ENCODE measurements at places on chromosomes 16 and 17.

DNA sequence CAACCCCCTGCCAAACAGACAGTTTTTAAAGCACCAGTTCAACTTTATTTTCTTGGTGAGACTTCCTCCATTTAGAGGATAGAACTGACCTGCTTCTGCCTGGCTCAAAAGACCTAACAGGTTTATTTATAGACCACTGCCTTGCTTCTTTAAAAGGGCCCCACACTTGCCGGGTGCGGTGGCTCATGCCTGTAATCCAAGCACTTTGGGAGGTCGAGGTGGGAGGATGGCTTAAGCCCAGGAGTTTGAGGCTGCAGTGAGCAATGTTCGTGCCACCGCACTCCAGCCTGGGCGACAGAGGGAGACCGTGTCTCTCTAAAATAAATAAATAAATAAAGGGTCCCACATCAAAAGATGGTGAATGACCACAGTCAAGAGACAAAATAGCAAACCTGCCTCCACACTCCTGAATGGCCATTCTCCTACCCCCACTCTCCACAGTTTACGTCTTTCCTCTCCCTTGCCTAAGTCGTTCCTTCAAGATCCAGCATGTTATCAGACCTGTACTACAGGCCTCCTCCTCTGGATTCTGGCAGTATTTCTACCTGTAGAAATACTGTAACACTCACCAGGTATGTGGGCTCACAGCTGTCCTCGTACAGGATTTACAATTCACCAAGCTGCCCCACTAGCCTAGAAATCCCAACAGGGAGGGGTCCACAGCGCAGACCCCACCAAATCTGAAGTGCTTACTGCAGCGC, 95.6 kb downstream of the SMG6 start:
- DNase-seq, result no peak

DNA sequence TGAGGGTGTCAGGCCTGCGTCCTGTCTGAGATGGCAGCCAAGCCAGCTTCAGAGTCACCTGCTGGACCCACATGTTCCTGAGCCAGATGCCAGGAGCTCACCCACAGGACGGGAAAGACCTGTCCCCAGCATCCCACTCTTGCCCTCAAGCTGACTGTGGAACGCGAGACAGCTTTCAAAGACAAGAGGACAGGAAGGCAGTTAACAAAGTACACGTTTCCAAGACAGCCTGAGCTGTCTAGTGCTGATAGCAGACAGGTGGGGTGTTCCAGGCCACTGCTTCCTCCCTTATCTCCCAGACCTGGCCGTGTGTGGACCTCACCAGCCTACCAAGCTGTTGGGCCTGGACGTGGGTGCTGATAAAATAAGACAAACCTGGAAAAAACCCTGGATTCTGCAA, 13.2 kb downstream of the CMTM3 start:
- DNase-seq, result no peak

GRCh38 chr16:82146957-82147356, 23.1 kb downstream of the MPHOSPH6 start:
- no peak for DNase-seq

DNA sequence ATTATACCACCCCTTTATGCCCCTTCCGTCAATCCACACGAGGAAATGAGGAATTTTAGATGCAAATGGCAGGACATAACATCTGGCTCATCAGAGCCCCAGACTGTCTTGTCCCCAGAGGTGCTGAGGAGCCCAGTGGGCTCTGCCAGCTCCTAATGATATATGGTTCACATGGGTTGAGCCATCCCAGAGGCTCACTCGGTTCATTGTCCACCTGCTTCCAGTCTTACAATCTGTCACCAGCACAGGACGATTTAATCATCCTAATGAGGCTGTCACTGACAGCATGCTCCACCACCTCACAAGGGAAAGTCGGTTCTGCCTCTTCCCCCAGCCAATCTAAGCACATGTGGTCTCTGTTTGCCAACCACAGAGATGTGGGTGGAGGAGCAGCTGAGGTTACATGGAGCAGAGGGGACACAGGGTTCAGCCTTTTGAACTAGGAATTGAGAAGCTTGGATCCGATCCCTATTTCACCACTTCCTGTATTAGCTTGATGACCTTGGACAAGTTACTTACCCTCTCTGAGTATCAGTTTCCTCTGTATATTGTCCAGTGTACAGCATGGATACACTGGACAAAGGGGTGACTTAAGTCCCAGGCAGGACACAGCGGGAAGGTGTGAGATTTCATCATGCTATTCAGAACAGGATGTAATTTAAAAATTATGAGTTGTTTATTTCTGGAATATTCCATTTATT, 27.0 kb upstream of the DHX8 start:
- DNase-seq, result no peak

DNA sequence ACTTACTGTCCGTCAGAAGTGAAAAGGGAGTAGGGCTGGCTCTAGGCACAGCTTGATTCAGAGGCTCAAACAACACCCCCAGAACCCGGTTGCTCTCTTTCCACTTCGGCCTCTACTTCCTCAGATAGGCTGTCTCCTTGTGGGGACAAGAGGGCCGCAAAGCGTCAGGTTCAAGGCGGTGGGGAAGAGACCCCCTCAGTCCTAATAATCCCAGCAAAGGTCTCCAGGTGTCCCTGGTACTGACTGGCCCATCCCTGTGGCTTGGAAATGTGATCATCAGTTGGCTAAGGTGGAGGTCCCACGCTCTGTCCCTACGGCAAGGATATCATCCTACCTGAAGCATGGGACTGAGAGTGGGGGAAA, 26.0 kb downstream of the NGFR start:
- no peak for DNase-seq

DNA sequence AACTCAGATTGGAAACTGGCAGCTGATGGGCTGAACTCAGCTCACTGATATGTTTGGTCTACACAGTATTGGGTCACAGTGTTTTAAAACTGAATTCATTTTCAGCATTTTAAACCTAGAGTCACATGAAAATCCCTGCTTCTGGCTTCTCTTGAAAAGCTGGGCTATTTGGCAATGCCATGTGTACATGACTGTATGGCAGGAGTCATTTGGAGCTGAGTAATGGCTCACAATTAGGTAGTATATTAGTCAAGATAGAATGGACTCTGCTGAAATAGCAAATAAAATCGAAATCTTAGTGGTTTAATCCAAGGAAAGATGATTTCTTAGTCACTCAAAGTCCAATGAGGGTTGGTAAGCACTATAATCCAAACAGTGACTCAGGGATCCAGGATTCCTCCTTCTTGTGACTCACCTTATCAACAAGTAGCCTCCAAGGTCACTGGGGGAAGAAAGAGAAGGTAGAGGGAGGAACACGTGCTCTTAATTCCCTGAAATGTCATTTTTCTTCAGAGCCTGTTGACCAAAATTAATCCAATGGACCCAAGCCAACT, 13.9 kb upstream of the PMP22 start:
- DNase-seq, result no peak

DNA sequence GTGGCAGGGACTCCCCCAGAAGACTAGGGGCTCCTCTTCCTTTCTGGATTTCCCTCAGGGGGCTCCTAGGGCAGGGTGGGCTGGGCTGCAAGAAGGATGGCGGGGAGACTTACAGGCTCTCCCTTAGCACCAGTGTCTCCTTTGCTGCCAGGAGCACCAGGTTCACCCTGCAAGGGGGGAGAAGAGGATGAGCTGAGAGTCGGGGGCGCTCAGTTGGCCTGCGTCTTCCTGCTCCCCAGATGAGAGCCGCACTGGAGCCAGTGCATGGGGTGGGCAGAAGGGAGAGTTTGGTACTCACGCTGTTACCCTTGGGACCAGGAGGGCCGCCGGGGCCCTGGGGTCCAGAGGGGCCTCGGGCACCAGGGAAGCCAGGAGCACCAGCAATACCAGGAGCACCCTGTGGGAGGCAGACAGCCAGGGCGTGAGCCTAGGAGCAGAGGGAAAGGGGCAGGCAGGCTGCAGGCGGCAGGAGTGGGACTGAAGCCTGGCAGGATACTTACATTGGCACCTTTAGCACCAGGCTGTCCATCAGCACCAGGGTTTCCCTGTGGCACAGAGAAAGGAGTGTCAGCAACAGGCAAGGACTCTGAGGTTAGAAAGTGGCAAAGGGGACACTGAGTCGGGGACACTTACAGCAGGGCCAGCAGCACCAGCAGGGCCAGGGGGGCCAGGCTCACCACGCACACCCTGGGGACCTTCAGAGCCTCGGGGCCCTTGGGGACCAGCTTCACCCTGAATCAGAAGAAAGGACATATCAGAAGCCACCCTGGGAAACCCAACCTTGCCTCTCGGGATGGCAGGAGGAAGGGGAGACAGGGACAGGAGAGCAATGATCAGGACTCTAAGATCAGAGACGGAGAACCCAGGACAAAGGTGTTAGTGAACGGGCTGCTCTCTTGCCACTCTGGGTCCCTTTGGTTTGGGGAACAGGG, 6.2 kb downstream of the COL1A1 start:
- no peak for DNase-seq

DNA sequence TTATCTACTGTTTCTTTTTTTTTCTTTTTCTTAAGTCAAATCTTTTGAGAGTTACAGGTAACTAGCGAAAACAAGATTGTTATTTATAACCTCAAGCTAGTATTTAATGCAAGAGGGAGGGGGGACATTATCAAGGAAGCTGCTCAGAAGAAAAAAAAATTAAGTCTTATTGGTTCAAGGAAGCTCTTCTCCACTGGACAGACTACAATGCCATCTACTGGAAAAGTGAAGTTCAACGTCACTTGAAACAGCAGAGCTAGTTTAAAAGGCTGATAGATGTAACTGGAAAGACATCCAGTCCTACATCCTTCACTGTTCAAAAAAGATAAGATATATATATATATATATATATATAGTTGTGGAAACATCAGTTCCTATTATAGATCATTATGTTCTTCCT, 418.0 kb upstream of the PSMD7 start:
- DNase-seq, result no peak

DNA sequence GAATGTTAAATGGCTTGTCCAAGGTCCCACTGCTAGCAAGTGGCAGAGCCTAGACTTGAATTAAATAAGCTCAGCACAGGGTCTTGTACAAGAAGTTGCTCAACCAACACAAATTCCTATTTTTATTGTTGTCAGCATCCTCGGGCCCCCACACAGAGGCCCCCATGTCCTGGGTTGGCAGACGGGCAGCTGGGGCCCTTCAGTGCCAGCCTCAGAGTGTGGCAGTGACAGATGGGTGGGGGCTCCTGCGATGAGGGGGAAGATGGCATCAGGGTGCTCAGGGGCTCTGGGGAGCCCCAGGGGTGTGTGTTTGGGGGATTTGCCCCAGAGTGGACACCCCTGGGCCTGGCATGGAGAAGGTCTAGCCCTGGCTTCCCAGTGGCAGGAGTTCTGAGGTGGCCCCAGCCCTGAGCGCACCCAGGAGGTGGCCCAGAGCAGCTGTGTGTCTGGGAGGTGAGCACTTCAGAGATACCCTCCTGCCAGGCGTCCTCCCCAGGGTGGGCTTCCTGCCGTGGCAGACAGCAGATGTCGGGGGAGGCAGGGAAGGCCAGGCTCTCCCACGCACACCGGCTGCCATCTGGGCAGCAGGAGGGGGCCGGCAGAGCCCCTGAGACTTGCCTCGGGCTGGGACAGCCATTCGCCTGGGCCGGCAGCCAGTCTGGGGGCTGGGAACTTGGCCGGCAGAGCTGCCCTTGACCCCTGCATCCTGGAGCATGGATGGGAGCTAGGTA, 150.8 kb downstream of the C16orf78 start:
- DNase-seq, result no peak

- DNase-seq, result no peak
Measured at GRCh38 chr16:5478036-5478435, 380.4 kb upstream of the EEF2KMT start.

- DNase-seq, result no peak
Measured at GRCh38 chr16:3738128-3738527, 20.8 kb upstream of the TRAP1 start.

GRCh38 chr16:24526701-24527495, 12.5 kb upstream of the RBBP6 start:
- DNase-seq, result no peak

GRCh38 chr17:57781386-57782061, 36.4 kb upstream of the CCDC182 start:
- no peak for DNase-seq

GRCh38 chr17:47643116-47643515, 6.6 kb upstream of the KPNB1 start:
- DNase-seq, result no peak

GRCh38 chr17:869567-870525, 87.7 kb downstream of the MRM3 start:
- DNase-seq, result no peak

DNA sequence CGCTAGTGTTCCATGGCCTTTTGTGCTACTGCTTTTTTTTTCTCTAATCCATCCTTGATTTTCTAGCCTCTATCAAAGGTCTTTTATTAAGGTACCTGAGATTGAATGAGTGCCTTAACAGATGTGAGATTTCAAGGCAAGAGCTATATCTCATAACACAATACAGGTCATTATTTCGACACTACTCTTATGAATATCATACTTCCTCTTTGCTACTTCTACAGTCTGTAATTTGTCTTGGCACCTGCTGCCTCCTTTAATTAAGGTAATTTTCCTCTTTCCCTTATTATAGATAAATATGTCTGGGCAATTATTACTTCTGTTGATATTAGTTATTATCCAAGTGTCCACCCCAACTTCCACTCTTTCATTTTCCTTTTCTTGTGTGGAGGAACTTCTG, 5.3 kb downstream of the KRT28 start:
- DNase-seq, result no peak

- no peak for DNase-seq
Measured at GRCh38 chr17:9529033-9529700, 46.5 kb downstream of the STX8 start.

DNA sequence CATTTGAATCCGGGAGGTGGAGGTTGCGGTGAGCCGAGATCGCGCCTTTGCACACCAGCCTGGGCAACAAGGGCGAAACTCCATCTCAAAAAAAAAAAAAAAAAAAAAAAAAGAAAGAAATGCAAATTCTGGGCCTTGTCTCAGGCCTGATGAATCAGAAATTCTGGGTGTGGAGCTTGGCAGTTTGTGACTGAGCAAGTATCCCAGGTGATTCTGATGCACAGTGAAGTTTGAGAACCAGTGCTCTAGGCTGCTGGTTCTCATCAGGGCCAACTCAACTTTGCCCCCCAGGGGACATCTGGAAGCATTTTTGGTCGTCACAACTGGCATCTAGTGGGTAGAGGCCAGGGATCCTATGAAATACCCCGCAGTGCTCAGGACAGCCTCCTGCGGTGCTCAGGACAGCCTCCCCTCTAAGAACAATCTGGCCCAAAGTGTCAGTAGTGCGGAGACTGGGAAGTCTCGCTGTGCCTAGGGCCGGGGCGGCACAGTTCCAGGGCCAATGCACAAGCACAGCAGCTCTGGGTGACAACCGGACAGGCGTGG, 55.9 kb downstream of the SDK2 start:
- DNase-seq, result no peak

DNA sequence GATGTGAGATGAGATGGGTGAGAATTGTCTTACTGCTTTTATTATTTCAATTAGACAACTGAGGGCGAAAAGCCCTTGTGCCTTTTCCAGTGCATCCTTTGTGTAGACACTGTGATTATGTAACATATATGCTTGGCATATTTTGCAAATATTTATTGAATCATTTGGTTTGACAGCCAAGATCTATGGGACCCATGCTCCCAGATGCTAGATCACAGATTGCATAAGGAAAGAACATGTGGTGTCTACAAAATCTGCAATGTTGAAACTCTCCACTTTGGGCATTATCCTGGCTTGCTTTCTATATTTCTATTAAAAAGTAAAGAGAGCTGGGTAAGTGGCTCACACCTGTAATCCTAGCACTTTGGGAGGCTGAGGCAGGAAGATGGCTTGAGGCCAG, 4.8 kb upstream of the COG1 start:
- DNase-seq, result no peak

GRCh38 chr17:44069974-44070454, 521 bp upstream of the G6PC3 start:
- DNase-seq, result no peak
